ENCODE measurements at places on chromosomes 4 and X. TPM values are rescaled to one million over a fixed set of nuclear protein-coding genes. Genes with fewer than 3 reads are reported as not detected.

The SYTL5 gene
- not detected for polyA plus RNA-seq

The EXOC1L gene
- not detected for polyA plus RNA-seq

The MORC4 gene
- 8.3 TPM for polyA plus RNA-seq

The COL4A6 gene
- polyA plus RNA-seq = not detected

The DGAT2L6 gene
- not detected for polyA plus RNA-seq

The ANTXR2 gene
- 37.1 TPM for polyA plus RNA-seq

The SPATA18 gene
- not detected for polyA plus RNA-seq

Measured in naive thymus-derived CD4-positive, alpha-beta T cell (primary cell).